GM12891 (cell line): ENCODE measurements at places on chromosomes 13 and 19.

DNA sequence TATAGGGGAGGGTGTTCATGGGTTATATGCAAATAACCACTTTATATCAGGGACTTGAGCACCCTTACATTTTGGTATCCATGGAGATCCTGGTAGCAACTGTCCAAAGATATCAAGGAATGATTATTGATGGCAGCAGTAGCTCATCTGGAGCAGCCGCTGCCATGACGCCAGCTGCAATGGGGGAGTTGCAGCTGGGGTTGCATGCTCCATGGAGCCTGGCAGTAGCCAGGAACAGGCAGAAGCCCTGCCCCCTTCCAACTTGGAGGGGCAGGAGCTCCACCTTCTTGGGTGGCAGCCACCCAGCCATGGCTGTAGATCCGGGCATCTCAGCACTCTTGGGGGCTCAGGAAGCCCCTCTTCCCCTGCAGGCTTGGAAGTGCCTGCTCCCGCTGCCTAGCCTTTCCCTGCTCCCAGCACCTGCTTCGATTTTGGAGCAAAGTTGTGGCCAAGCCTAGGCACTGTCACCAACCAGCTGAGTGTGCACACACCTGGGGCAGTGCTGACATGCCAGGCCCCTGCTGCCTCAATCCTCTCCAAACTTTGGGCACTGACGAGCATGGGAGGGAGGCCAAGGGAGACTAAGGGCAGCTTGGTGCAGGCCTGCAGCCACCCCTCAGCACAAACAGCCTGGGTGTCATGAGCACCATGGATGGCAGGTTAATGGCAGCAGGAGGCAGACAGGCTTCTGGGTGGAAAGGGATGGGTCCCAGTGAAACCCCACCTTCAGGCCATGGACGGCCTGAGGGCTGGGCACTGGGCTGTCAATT, 235.6 kb upstream of the CSNK1A1L start:
- DNase-seq, result no peak

DNA sequence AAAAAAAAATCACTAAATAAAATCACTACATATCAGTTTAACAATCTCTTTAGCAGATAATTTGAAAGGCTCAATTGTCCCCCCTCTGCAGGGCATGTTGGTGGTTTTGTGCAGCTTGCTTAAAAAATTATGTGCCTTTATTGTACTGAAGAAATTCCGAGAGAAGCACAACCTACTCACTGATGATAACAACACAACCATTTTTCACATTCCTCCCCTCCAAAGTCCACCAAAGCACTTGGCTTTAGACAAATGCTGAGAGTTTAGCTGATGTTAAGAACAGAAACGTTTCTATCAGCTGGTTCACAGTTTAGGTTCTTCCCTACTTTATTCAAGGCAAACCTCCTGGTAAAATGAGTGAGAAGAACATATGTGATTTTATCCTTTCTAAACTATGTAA, 923 bp downstream of the DOCK9 start:
- no peak for DNase-seq

DNA sequence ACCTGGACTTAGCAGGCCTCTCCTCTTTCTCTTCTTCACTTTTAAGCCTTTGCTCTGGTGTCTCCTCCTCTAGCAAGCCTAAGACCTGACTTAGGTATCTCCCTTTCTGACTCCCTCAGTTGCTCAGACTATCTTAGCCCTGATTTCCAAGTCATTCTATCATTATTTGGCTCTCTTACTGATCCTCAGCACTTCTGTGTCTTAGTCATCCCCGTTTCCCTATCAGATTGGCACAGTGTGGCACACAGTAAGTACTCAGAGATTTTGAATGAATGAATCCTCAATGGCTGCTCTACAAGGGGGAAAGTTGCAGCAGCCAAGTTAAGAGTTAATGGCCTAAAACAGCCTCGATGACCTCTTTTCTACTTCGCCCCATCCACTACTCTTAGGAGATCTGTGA, 8.2 kb downstream of the KCTD12 start:
- no peak for DNase-seq

DNA sequence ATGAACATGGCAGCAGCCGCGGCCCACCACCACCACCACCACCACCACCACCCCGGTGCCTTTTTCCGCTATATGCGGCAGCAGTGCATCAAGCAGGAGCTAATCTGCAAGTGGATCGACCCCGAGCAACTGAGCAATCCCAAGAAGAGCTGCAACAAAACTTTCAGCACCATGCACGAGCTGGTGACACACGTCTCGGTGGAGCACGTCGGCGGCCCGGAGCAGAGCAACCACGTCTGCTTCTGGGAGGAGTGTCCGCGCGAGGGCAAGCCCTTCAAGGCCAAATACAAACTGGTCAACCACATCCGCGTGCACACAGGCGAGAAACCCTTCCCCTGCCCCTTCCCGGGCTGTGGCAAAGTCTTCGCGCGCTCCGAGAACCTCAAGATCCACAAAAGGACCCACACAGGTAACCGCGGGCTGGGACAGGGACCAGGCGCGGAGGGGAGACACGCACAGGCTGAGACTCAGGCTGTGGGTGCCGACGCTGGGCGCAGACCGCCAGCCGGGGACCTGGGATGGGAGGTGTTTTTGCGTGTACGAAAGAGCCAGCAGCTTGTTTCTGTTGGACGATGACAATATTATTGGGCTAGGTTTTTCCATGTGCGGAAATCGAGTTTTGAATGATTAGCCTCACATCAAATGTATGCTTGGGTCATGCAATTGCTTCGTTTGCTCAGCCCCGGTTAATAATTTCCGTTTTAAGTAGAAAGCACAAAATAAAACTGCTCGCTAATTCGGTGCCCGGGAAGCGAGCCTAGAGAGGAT, 1.3 kb downstream of the ZIC2 start:
- DNase-seq, result no peak

DNA sequence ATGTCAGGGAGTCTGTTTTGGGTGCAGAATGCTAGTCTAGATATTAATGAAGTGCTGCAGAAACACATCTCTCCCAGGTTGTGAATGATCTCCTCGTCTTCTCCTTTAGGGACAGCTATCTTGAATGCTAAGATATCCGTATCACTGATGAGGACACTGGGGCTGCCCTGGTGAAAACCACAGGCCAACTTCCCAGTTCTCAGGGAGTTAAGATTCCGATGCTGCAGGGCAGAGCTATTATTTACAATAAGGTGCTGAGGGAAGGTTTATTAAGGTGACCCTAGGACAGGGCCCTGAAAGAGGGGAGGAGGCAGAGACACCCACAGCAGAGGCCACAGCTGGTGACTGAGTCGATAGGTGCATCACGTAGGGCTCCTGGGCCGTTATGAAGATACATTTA, 66.1 kb downstream of the TNFRSF19 start:
- DNase-seq, result no peak

- no peak for DNase-seq
Observed at GRCh38 chr13:104614361-104615145, 1548.3 kb upstream of the SLC10A2 start.

- DNase-seq, result no peak
Observed at GRCh38 chr13:73429701-73430100, 370.9 kb downstream of the KLF5 start.

DNA sequence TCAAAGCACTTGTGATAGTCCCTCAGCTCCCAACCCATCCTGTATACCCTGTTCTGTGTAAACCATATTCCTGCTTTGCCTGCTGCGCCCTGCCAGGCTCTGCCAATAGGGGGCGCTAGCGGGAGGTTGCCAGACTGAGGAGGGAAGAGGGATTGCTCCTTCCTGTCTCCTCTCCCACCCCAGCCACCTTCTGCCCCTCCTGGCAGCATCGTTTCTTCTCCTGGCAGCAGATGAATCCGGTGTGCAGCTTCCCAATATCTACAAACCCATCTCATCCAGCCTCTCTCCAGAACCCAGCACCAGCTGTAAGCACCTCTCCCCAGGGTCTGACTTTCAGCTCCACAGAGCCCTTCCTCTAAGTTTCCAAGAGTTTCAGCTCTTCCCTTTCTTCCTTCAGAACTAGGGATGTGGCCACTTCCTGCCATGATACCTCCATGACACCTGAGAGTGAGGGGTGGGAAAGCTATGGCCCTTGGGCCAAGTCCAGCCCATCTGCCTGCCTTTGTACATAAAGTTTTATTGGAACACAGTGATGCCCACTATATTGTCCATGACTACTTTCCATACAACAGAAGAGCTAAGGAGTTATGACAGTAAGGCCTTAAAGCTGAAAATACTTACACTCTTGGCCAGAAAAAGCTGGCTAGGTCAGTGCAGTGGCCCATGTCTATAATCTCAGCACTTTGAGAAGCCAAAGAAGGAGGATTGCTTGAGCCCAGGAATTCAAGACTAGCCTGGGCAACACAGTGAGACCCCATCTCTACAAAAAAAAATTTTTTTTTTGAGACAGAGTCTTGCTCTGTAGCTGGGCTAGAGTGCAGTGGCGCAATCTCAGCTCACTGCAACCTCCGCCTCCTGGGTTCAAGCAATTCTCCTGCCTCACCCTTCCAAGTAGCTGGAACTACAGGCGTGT, 34.5 kb upstream of the ATP1A3 start:
- no peak for DNase-seq

GRCh38 chr19:2099054-2099501, 2.4 kb downstream of the IZUMO4 start:
- DNase-seq, result no peak
